H4 (cell line): ENCODE measurements at places on chromosomes 12 and 14.

DNA sequence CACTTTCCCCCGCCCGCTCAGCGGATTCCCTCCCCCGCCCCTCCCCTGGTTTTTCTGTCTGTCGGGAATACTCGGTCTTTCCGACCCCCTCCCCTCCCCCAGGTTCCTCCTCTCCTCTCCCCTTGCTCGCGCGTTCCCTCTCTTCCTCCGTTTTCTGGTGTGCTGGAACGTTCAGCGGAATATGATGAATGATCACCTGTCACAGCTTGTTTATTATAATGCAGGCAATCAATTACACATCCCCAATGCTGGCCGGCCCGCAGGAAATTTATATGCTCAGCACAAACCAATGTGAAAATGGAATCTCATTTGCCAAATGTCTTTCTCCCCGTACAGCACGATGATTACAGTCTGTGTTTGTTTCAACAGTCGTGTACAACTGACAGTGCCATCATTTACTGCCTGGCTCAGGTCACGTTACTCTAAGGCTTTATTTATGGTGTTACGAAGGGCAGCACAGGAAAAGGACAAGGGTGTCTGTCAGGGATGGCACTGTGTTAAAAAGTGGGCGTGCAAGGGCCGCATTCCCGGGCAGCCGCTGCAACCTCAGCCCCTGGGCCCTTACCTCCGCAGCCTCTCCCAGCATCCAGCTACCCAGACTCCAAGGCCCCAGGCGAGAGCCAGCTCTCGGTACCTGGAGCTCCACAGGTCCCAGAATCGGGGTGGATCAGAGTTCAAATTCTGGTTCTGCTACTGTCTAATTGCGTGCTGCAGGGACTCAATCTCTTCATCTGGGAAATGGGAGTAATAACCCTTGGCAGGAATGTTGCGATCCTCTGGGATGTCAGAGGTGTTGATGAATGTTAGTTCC, 24.7 kb upstream of the MAP1LC3B2 start:
- no peak for DNase-seq

DNA sequence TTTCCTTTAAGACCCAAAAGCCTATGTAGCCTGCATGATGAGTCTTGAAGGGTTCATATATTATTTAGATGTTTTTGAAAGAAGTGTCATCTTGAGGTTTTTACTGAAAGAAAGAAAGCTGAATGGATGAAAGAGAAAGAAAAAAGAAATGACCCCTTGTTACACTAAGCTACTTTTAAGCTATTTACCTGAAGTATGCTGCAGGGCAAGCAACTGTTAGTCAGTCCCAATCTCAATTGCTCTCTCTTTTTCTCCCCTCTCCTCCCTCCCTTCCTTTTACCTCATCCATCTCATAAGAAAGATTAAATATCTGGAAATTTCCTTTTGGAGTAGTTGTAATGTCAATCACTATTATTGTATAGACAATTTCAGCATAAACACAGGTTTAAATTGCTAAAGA, 512.4 kb downstream of the TMTC2 start:
- DNase-seq: no peak

- no peak for DNase-seq
Measured at GRCh38 chr12:128977441-128977840, 124.2 kb downstream of the GLT1D1 start.

GRCh38 chr12:2629051-2629450, 165.7 kb upstream of the FKBP4 start:
- no peak for DNase-seq
